ENCODE measurements at places on chromosomes 5 and 9. TPM values are rescaled to one million over a fixed set of nuclear protein-coding genes. Genes with fewer than 3 reads are reported as not detected.

The SLC6A3 gene
- total RNA-seq, result 0.08 TPM

The SIT1 gene
- 63.7 TPM for total RNA-seq

The SLC46A2 gene
- not detected for total RNA-seq

The GRXCR2 gene
- not detected for total RNA-seq

The CDC25C gene
- 6.2 TPM for total RNA-seq

The ADCY2 gene
- total RNA-seq, result not detected

The TEK gene
- not detected for total RNA-seq

The CDH9 gene
- not detected for total RNA-seq

Data from activated CD8-positive, alpha-beta memory T cell treated with anti-CD3 and anti-CD28 coated beads for 36 hours (primary cell).